ENCODE measurements at places on chromosomes 2 and 18.

GRCh38 chr2:240644859-240645301 is 19.6 kb downstream of the GPR35 start:
- no peak for DNase-seq

DNA sequence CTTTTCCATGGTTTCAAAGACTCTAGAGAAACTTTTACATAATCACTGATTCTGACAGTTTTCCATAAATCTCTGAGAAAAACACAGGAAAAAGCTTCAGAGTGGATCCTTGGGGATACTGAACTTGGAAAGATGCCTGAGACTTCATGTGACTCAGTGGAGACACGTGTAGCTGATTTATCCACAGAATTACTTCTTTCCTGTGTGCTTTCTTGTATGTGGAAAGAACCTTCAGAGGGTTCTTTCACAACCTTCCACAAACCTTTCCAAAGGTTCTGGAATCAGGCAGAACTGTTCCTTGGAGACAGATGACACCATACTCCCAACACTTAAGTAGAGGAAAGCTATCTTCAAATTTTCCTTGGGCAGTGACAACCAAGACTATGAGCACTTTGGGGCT is 207.2 kb downstream of the RND3 start:
- DNase-seq = no peak

DNA sequence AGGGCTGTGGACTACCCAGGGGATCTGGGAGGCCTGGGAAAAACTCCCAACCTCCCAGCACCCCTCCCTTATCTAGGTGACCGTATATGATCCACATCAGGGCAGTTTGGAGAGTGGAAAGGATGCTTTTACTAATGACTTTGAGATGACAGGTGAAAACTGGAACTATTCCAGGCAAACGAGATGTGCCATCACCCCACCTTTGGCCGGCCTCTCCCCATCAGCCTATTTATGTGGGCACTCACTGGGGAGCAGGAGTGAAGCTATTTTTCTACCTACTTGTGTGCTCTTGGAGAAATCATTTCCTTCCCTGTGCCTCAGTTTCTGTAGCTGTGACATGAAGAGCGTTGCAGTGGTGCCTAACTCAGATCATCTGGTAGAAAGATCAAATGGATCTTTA is 107.2 kb downstream of the SMAD7 start:
- DNase-seq = no peak

DNA sequence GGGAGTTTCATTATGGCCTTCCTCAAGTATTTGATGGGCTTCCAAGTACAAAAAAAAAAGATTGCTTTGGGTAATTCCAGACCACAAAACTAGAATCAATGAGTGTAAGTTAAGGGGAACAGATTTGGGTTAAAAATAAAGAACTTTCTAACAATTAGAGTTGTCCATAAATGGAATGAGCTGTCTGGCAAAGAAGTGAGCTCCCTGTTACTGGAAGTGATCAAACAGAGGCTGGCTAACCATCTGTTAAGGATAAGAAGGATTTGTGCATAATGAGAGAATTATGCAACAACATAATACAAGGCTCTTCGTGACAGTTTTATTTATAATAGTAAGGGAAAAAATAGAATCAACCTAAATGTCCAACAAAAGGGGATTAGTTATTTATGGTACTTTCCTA is 44.6 kb upstream of the ACVR1 start:
- no peak for DNase-seq

GRCh38 chr2:128312411-128312810 is 6.3 kb downstream of the HS6ST1 start:
- DNase-seq = no peak

DNA sequence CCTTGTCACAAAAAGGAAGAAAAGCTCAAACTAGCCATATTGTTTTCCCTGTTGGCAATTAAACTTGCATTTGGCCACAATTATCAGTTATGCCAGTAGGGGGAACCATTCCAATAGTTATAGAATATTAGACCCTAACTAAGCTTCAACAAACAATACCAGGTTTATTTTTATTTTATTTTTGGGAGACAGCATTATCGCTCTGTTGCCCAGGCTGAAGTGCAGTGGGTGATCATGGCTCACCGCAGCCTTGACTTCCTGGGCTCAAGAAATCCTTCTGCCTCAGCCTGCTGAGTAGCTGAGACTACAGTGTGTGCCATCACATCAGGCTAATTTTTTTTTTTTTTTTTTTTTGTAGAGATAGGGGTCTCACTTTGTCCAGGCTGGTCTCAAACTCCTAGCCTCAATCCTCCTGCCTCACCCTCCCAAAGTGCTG is 102.1 kb downstream of the ATAD2B start:
- DNase-seq = peak; percentile 32

DNA sequence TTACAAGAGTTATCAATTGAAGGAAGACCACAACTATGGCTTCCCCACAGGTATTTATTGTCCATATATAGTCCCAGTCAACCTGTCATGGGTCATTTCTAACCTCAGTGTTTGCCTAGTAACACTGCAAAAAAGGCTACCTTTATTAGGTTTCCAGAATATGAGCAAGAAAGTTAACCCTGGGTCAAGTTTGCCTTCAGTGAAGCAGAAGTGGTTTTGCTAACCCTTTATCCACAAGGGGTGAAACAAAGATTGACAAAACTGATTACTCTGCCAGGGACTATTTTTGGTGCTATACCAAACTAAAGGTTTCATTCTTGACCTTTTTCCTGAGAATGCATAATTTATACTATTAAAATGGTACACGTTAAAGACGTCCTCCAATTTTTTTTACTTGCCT is 28.8 kb downstream of the SP100 start:
- no peak for DNase-seq

DNA sequence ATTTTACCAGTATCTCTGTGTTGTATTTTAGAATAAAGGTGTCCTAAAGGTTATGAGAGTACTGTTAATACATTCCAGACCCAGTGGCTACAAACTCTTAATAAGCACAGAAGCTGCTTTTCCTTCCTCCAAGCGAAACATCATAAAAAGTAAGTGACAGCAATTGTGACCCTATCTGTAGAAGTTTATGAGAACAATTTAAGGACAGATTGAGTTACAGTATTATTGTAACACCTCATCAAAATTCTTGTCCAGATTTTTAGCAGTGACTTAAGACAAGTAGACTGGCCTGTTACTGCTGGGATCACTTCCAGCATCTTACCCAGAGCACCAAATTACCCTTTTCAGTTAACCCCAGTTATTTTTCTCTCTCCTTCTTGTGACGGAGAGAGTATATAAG is 154.6 kb downstream of the ERBB4 start:
- DNase-seq = no peak

- DNase-seq = peak; percentile 62
Measured at GRCh38 chr18:3449512-3450011, 410 bp upstream of the TGIF1 start.

DNA sequence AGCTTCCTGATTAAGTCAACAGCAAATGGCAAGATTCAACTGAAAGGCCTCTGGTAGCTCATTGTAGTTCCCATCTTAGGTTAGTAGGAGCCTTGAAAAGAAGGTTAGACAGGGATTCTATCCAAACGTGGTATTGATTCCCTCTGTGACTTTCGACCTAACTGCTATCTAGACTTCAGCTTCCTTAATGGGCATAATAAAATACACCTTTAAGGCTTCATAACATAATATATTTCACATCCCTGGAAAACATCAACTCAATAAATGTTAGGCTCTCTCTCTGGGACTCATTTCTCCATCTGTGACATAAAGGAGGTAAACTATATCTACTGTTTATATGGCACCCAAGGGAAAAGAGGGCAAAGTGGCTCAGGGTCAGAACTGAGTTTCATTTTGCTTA is 60.9 kb downstream of the STK39 start:
- DNase-seq = no peak

DNA sequence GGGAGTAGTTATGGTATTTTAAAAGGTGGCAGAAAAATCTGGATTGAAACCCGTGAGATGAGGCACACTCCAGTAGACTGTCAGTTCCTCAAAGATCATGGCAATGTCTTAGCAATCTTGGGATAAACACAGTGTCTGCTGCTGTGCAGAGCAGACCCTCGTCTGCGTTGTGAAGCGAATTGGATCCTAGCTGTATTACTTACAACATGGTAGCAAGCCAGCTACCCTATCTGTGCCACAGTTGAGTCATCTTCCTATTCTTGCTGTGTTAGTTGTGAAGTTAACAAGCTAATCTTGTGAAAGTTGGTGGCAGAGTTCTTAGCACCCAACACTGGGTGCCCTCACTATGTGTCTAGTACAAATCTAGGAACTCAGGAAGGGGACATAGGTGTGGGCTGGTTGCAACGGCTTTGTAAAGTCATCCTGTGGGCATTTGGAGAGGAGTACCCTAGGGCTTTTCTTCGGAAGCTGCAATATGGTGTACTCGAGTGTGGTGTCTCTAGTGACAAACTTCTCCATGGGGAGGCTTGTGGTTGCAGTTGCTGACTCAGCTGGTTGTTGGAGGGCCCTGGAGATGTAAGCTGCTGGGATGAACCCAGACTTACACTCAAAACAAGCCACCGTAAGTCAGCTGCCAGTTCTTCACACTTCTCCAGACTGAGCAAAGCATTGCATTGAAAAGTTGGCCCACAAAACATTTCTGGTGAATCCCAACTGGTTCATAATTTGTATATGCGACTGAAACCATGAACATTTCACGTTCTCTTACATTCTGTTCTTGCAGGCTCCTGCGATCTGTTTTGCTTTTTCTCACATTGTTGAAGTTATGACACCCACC is 61.5 kb downstream of the ADCYAP1 start:
- DNase-seq = no peak

DNA sequence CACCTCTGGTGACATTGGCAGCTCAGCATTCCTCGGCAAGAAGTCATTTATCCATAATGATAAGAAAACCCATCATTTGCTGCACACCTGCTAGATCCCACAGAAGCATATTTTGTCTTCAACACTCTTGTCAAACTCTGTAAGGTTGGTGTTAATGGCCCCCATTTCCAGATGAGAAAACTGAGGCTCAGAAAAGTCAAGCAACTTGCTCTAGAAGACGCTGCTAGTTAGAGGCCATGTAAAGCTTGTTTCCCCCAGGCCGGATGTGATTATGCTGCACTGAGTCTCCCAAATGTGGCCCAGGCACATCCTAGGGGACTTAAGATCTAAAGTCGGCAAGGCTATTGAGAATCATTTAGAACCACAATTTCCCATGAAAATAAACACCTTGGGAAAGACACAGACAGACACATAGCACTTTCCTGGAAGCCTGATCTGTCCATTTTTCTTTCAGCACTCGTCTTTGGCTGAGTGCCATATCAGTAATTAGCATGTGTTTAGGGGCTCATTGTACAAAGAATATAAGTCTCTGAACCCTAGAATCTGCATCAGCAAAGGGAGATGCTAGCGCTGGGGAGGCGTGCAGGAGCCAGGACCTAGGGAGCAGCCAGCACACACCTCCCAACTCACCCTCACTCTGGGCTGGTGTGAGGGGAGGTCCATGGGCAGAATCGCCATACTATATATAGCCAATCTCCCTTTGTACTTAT is 39.3 kb downstream of the C1QL2 start:
- no peak for DNase-seq

GRCh38 chr2:221554769-221555493 is 17.2 kb downstream of the EPHA4 start:
- peak; percentile 15 for DNase-seq

- no peak for DNase-seq
Measured at GRCh38 chr2:121577381-121577780, 46.7 kb downstream of the RNU4ATAC start.

- DNase-seq = no peak
Measured at GRCh38 chr2:203396667-203397066, 68.5 kb downstream of the ABI2 start.

- no peak for DNase-seq
Measured at GRCh38 chr2:239548451-239548871, 147.6 kb upstream of the HDAC4 start.

- no peak for DNase-seq
Measured at GRCh38 chr18:28584731-28585130, 407.8 kb upstream of the CDH2 start.

GRCh38 chr2:231648579-231649174 is 56.0 kb downstream of the TEX44 start:
- DNase-seq = peak; percentile 73

GRCh38 chr2:123493687-123494086 is 531.4 kb upstream of the CNTNAP5 start:
- no peak for DNase-seq

DNA sequence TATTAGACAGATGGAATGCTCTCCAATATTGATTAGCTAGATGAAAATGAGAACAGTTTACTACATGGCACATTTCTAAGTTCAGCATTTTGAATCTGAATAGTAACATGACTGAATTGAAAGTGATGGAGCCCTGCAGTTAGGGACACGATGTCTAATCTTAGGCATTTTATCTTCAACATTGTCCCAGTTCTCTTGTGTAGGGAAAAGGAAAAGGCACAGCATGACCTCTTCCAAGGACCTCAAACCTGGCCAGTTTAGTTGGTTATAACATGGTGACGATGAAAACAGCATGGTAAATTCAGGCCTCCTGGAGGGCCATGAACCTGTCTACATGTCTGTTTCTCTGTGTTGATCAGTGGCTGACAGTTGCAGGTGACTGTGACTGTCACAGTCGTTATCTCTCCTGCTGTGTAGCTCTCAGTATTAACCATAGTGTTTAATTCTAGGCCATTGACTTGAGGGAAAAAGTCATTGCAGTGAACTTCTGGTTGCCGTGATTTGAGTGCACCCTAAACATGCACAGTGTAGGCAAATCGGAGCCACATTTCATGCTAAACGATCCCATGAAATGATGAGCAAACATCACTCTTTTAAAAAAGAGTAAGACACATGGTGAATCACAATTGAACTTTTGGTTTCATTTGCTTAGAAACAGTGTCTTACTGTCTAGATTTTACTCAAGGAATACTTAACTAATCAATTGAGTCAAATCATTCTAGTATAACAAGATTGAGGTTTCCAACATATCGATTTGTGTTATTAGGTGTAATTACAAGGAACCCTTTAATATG is 129.7 kb downstream of the PHLPP1 start:
- DNase-seq = no peak

DNA sequence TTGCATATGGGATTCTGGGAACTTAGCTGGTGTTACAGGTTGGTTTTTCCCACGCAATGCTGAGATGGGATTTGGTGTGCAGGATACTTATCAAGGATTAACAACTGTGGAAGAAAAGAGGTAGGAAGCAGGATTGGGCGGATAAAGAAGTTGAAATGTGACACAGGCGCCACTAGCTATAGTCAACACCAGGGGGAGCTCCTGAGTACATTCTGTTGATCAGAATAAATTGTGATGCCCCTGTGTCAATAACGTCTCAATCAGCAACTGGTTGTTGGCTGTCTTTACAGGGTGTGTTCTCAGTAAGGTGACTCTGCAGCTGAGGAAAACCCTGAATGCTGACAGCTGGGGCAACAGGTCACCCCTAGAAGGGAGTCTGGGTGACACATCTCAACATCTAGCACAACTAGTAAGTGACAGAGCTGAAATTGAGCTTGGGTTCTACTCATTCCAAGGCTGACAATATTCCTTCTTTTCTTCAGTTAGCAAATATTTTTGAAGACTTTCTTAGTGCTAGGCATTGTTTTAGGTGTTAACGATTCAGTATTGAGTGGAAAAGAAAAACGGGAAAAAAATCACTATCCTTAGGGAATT is 143.0 kb downstream of the ARL6IP6 start:
- DNase-seq = peak; percentile 25

GRCh38 chr2:113156278-113157117 is 17.3 kb upstream of the PSD4 start:
- DNase-seq = no peak

All from GM13977 (cell line).